ENCODE measurements at places on chromosomes 2 and 18.

DNA sequence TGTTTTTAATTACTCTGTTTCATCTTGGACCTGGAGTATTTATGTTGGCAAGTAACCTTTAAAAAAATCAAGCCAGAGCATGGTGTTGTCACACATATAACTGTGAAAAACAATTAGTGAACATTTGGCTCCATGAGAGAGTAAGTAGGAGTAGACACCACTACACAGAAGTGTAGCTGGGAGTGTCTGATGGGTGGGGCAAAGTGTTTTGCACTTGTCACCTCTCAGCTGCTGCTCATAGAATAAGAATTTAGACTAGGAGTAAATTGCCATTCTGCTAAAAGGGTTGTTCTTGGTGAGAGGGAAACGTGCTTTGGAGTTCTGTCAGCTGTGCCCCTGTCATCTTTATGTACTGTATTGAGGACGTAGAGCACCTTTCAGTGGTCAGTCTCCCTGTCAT is 114.5 kb downstream of the TTC27 start:
- no peak for DNase-seq

DNA sequence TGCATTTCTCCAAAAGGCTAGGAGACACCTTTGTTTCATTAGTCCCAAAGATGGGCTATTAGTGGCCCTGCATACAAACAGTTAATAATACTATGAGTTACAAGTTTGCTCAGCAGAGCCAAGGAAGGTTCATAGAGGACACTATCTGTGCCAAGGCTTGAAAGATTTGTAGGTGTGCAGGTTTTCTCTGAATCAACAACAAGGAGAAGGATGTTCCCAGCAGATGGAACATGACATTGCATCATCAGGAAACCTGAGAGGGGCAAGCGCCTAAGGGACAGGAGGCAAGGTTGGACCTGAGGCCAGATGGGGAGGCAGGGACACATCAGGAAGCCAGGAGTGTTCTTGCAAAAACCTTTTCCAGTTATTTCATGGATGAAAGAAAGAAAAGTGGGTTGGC is 35.4 kb upstream of the STK17B start:
- DNase-seq, result no peak

DNA sequence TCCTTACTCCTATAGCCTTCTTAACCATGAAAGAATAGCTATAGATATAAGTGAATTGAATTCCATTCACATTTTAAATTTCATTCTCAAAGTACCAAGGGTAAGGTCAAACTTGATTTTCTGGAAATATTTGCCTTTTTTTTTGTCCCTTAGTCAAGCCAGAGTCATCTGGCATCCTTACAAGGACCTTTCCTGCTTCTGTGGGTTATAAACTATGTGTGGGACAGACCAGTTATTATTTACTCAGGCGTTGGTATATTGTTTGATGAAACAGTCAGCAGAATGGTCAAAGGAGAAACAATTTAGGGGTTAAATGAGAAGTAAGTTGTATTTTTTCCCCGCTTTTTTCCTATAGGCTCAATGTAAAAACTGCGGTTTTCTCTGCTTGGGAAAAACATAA is 1103.2 kb upstream of the ZEB2 start:
- DNase-seq, result no peak

DNA sequence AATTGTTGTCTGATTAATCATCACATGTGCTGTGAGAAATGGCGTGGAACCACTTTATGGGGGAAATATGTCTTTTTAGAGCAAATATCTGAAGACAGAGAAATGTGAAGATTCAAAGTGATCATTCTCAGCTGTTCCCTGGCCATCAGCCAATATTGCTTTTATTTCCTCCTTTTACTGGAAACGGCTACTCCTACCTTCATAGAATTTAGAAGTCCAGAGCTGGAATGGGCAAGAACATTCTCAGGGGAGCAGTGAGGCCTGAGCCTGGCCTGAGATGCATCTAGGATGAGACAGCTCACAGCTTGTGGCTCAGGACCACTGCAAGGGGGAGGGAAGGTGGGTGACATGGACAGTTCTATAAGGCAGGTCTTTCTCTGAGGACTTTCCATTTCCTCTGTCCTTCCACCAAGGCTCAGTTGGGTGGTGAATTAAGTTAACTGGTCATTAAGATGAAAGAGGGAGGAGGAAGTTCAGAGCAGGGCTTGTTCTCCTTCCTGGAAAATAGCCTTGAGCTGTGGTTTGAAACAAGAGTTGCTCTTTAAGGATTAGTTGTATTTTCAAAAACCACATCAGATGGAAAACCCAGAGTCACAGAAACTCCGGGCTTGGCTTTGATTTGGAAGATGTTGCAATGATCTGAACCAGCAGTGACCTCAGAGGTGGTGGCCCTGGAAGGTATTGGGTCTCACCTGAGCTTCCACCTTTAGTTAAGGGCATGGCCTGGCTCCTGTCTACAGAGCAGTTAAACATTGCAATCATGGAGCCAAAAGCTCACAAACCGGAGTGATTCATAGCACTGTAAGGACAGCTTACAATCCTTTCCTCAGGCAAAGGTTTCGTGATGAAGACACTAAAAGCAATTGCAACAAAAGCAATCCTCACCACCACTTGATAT is 144.3 kb downstream of the VAPA start:
- no peak for DNase-seq

- DNase-seq, result no peak
Measured at GRCh38 chr2:3204031-3204821, 173.4 kb downstream of the EIPR1 start.

DNA sequence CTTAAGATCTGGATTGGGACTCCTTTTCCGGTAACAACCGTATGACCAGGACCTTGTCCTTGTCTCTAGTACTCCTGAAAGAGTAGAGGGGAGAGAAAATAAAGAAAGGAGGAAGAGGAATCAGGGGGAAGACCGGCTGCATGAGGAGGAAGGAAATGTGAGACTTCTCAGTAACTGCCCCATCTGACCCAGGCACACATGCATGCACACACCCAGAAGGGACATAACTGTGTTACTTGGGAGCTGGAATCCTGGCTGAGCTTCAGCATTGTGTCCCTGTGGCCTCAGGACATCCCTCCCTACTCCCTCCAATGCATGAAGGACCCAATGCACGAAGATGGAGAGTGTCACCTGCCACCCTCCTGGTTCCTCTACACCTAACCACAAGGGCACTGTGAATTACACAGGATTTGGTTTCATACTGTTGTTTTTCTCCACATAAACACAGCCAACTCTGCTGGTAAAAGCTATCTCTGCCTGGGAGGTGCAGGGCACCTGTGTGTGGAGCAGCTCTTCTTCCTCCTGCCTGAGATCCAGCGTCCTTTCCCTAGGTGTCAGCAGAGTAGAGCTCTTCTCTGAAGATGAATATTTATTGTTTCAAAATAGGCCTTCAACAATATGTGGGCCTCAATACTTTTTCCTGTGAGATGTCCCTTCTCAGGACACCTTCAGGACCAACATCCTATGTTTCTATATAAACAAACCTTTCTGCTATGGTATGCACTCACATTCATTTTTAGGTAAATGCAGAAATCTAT is 574.1 kb upstream of the ID2 start:
- no peak for DNase-seq
